ENCODE measurements at places on chromosomes 2 and 18. TPM values are rescaled to one million over a fixed set of nuclear protein-coding genes. Genes with fewer than 3 reads are reported as not detected.

- DNase-seq, result no peak
These were observed 174.8 kb downstream of the BCL2 start for GRCh38 chr18:63144748-63145147.

GRCh38 chr18:56233595-56233994, 404.8 kb downstream of the TXNL1 start:
- no peak for DNase-seq

DNA sequence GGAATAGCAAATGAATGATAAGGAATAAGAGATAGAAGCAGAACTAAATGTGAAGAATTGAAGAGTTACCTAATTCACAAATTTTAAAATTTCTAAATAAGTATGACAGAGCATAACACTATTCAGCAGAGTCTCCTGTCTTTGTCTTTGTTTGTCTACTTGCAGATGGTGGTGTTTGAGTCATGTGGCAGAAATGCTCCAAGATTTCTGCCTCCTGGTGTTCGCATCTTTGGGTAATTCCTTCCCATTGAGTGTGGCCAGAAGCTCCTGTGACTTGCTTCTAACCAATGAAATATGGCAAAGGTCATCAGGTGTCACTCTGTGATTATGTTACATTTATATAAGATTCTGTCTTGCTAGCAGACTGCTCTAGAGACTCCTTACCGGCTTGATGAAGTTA, 45.6 kb upstream of the GALNT3 start:
- DNase-seq, result no peak

- DNase-seq, result peak; percentile 82
These were observed 3.5 kb downstream of the CTDP1 start for GRCh38 chr18:79682894-79683625.

- DNase-seq, result no peak
These were observed 1311.7 kb upstream of the CDH2 start for GRCh38 chr18:29488617-29489016.

DNA sequence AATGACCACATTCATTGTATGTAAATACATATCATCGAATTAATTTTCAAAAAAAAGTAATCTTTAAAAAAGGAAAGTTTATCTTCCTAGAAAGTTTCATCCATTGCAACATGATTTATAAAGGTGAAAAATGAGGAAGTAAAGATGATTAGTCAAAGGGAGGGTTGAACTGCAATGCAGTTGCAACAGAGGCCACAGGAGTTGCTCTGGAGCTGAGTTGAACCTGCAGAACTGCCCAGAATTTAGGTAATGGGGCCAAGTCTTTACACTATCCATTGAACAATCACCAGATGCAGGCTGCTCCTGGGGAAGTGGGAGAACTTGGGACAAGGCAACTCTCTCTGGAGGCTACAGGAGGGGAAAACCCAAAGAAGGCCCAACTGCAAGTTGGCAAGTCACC, 390.7 kb downstream of the METTL4 start:
- no peak for DNase-seq

DNA sequence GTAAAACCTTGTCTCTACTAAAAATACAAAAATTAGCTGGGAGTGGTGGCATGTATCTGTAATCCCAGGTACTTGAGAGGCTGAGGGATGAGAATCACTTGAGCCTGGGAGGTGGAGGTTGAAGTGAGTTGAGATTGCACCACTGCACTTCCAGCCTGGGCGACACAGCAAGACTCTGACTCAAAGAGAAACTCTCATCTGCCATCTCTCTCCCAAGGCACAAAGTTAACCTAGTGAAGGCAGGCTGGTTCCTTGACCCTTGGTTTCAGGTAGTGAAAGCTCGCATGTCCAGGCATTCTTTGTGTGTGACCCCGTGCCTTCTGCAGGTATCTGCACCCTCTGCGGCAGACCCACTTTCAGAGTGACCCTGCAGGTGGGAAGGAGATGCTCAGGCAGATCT, 100.0 kb downstream of the WDSUB1 start:
- DNase-seq, result no peak

GRCh38 chr2:59190518-59190917, 949.4 kb upstream of the FANCL start:
- no peak for DNase-seq

The POTEI gene
- not detected for total RNA-seq

The ZAP70 gene
- 240 TPM for total RNA-seq

The TFPI gene
- total RNA-seq, result 1.2 TPM

The FOXI3 gene
- total RNA-seq, result not detected
